Hematopoietic multipotent progenitor cell treated with erythropoietin and hydrocortisone succinate and interleukin-3 and kit ligand, for 8 days (in vitro differentiated cells): ENCODE measurements at places on chromosomes 6 and 20.

GRCh38 chr6:79783670-79784394 lies 152.7 kb downstream of the SH3BGRL2 start:
- DNase-seq = no peak

DNA sequence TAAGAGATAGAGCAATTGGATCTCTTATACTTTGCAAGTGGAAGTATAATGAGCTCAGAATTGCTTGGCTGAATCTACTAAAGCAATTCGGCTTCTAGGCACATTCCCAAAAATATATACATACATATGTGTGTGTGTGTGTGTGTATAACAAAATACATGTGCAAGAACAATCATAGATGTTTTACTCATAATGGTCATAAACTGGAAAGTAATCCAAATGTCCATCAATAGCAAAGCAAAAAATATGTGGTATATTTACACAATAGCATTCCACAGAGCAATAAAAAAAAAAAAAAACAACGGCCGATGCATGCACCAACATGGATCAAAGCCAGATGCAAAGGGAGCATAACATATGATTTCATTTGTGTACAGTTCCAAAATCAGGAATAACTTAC lies 707.9 kb downstream of the RFPL4B start:
- no peak for DNase-seq

DNA sequence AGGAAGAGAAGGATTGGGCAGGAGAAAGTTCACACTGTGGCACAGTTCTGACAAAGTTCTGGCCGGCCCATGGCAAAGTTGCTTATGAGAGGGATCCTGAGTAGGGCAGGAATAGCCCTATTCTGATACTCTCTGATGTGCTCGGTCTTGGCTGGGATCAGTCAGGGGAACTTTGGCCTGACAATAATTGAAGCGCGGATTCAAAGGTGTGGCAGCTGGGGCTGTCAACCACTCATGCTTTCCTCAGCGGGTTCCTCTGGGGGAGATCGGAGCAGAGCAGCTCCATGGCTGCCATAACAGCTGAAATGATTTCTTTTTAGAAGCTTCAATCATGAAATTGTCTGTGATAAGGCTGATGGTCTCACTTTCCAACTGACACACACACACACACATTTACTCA lies 714.1 kb downstream of the DHX35 start:
- no peak for DNase-seq

GRCh38 chr20:44858606-44859360 lies 26.7 kb upstream of the YWHAB start:
- no peak for DNase-seq

DNA sequence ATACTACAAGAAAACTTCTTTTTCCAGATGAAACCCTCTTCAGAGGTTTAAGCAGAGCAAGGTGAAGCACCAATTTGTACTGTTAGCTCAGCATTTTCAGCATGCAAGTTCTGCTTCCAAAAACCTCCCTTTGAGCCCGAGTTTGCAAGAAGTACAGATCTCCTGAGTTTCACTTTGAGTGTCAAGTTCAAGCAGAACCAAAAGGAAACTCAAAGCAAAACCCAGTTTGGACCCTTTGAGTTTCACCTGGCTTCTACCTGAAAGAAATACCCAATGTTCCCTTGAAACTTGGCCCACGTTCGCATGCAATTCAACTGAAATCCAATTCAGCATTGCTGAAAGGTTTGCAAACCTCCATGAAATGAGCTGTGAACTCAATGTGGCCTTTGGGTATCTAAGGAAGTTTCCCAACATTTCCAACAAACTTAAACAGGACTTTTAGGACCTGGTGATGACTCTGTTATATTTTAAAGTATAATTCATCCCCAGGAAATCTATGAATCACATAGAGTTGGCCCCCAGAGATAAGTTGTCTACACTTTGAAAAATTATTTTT lies 62.9 kb upstream of the HBS1L start:
- DNase-seq = peak; percentile 50

DNA sequence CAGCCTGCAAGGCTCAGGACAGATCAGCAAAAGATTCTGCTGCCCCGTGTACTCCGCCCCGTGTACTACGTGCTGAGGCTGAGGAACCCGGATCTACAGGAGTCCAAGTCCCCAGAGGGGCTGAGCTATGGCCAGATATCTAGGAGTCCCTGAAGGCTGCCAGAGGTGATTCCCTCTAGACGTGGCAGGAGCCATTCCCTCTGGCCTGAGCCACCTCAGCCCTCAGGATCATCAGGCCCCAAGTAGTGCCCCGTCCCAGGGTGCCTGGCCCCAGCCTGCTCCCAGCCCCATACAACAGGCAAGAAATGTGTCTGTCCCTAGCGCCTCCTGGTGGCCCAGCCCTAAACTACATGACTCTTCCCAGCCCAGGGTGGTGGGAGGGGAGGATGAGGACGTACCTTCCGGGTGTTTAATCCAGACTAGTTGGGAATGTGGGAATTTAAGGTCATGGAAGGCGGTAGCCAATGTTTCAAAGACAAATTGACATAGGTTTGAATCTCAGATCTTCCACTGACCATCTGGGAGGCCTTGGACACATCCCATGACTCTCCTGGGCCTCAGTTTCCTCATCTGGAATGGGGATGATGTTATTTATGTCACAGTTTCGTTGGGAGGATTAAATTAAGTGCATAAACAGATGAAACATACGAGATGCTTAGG lies 49.4 kb upstream of the PTPN1 start:
- DNase-seq = peak; percentile 80

DNA sequence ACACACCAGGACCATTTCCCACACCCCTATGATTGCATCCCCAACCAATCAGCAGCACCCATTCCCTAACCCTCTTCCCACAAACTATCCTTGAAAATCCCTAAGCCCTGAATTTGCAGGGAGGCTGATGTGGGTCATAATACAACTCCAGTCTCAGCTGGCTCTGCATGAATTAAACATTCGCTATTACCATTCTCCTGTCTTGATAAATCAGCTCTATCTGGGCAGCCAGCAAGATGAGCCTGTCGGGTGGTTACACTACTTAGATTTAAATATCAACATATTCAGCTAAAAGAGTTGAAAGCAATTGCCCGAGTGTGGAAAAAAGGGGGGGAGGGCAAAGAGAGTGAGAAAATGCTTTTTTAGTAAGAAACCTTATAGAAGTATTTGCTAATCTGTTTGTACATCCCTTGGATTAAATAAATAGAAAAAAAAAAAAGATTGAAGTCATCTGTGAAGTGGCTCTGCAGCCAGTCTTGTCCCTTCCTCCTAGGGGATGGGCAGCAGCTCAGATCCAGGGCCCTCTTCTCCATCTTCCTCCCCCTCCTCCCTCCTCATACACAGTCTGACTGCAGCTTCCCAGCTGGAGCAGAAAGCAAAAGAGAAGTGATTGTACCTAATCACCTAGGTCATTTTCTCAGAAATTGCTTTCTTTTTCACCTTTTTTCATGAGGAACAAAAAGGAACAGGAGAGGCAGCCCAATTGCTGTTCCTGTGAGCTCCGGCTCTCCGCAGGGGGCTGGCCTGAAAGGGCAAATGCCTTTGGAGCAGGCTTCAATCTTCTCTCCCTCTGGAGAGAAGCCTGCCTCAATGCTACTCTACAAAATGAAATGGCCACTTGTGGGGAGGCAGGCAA lies 356.6 kb upstream of the SULF2 start:
- DNase-seq = no peak
